ENCODE measurements at places on chromosomes 12 and 14. TPM values are rescaled to one million over a fixed set of nuclear protein-coding genes. Genes with fewer than 3 reads are reported as not detected.
A peak's percentile ranks its signal among the peaks of the same experiment; 100 is the strongest.

Gene CDKL1
- 5.0 TPM for total RNA-seq

Gene KRT86
- not detected for total RNA-seq

Gene OR4E2
- total RNA-seq, result not detected

Gene CHFR
- 29.5 TPM for total RNA-seq

Gene SLC2A13
- total RNA-seq, result 8.1 TPM

DNA sequence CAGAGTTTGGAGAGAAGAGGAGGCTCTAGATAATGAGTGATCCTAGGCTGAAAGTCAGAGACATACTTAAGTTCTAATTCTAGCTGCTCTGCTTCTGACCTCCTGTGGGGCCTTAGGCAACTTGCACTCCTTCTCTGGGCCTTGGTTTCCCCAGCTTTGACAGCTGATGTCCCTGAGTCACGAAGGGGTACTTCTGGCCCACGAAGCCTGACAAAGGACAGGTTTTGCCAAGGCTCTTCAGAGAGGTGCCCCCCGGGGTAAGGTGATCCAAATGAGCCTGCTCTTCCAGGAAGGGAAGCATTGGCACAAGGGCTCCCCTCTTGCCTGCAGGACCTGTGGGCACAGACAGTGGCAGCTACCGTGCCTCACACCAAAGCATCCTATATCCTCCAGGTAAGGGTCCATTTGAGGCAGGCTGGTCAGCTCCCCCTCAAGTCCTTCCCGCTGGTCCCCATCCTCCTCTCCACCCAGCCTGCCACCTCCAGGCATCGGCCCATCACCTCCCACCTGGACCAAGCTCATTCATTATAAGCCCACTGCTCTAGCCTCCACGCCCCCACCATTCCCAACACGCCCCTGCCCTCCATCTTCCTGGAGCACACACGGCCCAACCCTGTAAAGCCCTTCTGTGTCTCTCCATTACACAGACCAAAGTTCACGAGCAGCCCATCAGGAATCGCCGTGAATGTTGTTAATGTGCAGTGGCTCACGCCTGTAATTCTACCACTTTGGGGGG, 1.9 kb upstream of the PPP1R13B start:
- H3K4me3 ChIP-seq, result no peak overlapping the region
- H3K27ac ChIP-seq, result no peak overlapping the region
- H3K4me1 ChIP-seq, result no peaks in the 10 kb centered on the region
- DNase-seq, result no peak
- no peaks in the 10 kb centered on the region for H3K36me3 ChIP-seq
- no peaks in the 10 kb centered on the region for H3K27me3 ChIP-seq

- H3K27me3 ChIP-seq, result peaks cover 5% of the 10 kb centered on the region
- H3K4me1 ChIP-seq, result no peaks in the 10 kb centered on the region
- H3K36me3 ChIP-seq, result no peaks in the 10 kb centered on the region
- DNase-seq, result no peak
- H3K27ac ChIP-seq, result no peak overlapping the region
Observed at GRCh38 chr14:61360796-61361525, 39.6 kb downstream of the PRKCH start.

DNA sequence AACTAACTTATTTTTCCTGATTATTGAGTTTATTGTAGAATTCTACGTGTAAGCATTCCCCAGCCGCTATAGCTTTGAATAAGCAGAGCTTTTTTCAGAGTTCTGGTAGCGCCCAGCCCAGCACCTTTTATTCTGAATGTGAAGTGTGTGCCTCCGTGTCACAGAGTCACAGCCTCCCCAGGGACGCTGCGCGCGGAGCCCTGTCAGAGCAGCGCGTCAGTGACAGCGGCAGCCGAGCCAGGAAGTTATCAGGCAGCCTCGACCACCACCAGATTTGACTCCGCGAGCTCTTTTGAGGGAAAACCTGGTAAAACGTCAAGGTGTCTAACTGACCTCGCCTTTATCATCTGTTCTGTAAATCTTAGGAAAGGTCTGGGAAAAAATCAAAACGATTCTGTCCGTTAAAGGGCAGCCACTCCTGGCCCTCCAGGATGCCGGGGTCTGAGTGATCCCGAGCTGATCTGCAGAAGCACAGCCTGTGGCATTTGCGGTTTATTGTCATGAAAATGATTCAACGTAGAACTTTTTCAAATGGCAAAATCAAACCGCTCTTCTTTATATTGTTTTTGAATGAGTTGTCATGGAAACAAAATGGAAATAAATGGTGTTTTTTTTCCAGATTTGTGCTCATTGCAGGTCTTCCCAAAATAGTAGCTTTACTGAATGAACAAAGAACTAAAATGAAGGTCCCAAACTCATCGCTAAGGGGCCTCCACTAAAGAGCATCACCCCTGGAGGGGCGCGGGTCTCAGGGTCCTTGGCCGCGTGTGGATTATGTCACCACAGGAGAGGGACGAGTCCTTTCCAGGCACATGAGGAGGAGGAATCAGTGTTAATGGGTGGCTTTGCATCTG, 43.1 kb upstream of the MMP17 start:
- H3K4me1 ChIP-seq, result peaks cover 45% of the 10 kb centered on the region
- H3K27me3 ChIP-seq, result no peaks in the 10 kb centered on the region
- H3K4me3 ChIP-seq, result peak overlapping the region; percentile 61
- H3K27ac ChIP-seq, result peak overlapping the region; percentile 98
- DNase-seq, result peak; percentile 96
- peaks cover 2% of the 10 kb centered on the region for H3K36me3 ChIP-seq

DNA sequence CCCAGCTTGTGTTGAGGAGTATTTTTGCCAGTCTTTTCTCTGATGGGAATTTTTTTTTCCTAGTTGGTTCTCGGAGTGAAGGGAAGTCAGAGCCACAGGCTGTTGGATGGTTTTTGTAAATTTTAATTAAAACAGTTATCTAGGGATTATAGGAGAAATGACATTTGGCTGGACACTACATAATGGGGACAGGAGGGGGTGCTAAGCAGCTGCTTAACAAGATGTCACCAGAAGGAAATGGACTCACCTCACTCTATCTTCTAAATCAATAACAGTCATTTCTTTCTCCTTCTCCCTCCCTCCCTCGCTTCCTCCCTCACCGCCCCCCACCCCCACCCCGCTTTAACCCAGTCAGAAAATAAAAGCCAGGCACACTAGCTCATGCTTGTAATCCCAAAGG, 93.4 kb upstream of the TMEM233 start:
- no peaks in the 10 kb centered on the region for H3K4me1 ChIP-seq
- H3K27ac ChIP-seq, result no peak overlapping the region
- no peaks in the 10 kb centered on the region for H3K27me3 ChIP-seq
- H3K36me3 ChIP-seq, result no peaks in the 10 kb centered on the region
- H3K4me3 ChIP-seq, result no peak overlapping the region

DNA sequence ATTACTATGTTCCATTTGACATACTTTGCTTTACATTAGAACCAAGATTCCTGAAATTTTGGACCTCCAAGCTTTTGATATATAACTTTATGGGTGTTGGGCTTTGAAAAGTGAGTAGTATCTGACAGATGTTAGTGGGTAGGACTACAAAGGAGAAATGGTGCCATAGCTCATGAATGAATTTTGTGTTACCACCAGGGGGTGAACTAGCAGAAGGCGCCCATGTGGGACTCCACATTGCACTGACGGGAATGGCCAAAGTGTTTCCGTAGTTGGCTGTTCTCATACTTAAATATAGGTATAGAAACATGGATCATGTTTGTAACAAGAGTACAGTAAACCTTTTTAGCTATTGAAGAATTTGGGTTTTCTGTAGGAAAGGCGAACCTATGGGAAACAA, 337.5 kb downstream of the FLRT2 start:
- DNase-seq, result no peak
- H3K36me3 ChIP-seq, result no peaks in the 10 kb centered on the region
- H3K4me1 ChIP-seq, result no peaks in the 10 kb centered on the region
- no peak overlapping the region for H3K27ac ChIP-seq

- no peak overlapping the region for H3K27ac ChIP-seq
- no peaks in the 10 kb centered on the region for H3K27me3 ChIP-seq
- no peaks in the 10 kb centered on the region for H3K36me3 ChIP-seq
- DNase-seq, result no peak
- peaks cover 30% of the 10 kb centered on the region for H3K4me1 ChIP-seq
Observed at GRCh38 chr12:13116259-13116658, 12.8 kb upstream of the GSG1 start.

DNA sequence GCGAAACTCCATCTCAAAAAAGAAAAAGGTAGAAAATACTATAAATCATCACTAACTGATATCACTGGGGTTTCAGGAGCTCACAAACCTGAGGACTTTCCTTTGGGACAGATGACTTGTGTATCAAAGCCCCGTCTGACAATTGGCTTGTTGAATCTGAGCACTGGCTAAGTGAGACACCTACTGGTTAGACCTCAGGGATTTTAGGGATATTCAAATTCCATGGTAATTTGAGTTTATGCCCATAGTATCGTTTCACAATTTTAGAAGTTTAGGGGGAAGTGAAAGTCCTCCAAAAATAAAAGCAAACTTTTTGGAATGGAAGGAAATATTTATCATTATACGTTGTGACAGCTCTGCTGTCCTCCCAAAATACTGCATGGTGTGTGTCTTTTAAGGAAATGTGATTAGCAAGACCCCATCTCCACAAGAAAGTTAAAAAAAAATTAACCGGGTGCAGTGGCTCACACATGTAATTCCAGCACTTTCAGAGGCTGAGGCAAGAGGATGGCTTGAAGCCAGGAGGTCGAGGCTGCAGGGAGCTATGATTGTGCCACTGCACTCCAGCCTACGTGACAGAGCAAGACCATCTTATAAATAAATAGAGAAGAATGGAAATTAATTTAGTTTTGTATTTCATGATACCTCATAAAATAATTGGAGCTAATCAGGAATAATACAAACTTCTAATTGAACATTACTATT, 49.2 kb downstream of the FBXL14 start:
- 0 out of 2 replicates have a peak overlapping the region, but pooled peaks have one; percentile 1 for H3K27ac ChIP-seq
- peaks cover 20% of the 10 kb centered on the region for H3K4me1 ChIP-seq
- peaks cover 13% of the 10 kb centered on the region for H3K36me3 ChIP-seq
- no peak overlapping the region for H3K4me3 ChIP-seq
- no peaks in the 10 kb centered on the region for H3K27me3 ChIP-seq

GRCh38 chr12:53245286-53245685, 13.3 kb upstream of the RARG start:
- no peaks in the 10 kb centered on the region for H3K4me1 ChIP-seq
- no peaks in the 10 kb centered on the region for H3K36me3 ChIP-seq
- H3K4me3 ChIP-seq, result no peak overlapping the region
- H3K27ac ChIP-seq, result no peak overlapping the region
- no peaks in the 10 kb centered on the region for H3K27me3 ChIP-seq

GRCh38 chr12:110282300-110282860, 1.3 kb downstream of the ATP2A2 start:
- peaks cover 45% of the 10 kb centered on the region for H3K4me1 ChIP-seq
- H3K36me3 ChIP-seq, result peaks cover 25% of the 10 kb centered on the region
- peak overlapping the region; percentile 90 for H3K4me3 ChIP-seq
- no peak for DNase-seq

DNA sequence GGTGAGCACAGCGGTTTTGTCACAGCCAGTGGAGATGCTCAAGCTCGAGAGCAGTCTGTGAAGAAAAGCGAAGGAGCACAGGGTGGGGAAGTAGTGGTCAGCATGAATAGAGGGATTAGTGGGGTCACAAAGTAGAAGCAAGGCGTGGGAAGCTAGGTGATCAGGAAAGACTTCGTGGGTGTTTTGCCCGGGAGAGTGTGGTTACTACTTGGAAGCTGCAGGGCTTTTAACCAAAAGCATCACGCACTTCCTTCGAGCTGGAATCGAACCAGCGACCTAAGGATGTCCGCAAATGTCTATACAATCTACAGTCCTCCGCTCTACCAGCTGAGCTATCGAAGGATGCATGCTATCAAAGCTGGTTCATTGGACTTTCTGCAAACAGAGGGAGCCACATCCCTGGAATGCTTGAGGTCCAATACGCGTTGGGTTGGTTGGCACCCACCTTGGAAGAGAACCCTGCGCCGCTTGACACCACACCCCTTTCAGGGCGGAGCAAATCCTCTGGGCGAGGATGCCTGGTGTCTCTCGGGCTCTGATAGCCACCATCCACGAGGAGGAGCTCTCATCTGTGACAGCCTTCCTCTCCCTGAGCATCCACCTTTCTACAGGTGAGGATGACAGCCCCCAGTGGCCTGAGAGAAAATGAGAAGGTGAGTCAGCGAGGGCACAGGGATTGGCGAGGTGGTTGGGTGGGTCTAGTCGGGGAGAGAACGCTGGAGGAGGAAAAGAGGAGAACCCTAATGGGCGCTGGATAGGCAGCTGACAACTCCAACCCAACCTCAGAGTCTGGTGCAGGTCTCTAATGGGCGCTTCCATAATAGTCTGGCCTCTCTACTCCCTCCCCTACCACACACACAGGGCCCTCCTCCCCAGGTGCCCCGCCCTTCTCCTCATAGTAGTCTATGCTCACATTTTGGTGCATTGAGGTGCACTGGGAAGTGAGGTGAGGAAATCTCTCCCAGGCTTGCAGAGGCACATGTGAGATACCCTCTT, 16.0 kb upstream of the OR6S1 start:
- H3K36me3 ChIP-seq, result no peaks in the 10 kb centered on the region
- H3K4me1 ChIP-seq, result no peaks in the 10 kb centered on the region
- no peak for DNase-seq
- H3K4me3 ChIP-seq, result no peak overlapping the region
- H3K27me3 ChIP-seq, result peaks cover 38% of the 10 kb centered on the region
- H3K27ac ChIP-seq, result no peak overlapping the region

DNA sequence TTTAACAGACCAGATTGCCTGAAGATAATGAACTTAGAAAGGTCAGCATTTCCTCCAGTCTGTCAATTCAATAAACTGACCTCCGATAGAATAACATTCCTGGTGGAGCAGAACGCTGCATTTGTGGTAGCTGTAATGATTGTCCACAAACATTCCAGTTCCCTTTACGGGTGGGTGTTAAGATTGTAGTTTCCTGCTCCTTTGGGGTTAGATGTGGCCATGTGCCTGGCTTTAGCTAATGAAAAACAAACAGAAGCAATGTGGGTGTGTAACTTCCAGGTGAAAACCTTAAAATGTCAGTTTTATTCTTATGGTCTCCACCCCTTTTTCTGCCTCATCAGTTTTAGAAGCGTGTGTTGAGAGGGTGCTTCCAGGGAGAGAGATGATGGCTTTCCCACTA, 217.3 kb upstream of the CRY1 start:
- H3K27me3 ChIP-seq, result peaks cover 43% of the 10 kb centered on the region
- no peaks in the 10 kb centered on the region for H3K36me3 ChIP-seq
- no peak overlapping the region for H3K27ac ChIP-seq
- no peak overlapping the region for H3K4me3 ChIP-seq
- H3K4me1 ChIP-seq, result no peaks in the 10 kb centered on the region

DNA sequence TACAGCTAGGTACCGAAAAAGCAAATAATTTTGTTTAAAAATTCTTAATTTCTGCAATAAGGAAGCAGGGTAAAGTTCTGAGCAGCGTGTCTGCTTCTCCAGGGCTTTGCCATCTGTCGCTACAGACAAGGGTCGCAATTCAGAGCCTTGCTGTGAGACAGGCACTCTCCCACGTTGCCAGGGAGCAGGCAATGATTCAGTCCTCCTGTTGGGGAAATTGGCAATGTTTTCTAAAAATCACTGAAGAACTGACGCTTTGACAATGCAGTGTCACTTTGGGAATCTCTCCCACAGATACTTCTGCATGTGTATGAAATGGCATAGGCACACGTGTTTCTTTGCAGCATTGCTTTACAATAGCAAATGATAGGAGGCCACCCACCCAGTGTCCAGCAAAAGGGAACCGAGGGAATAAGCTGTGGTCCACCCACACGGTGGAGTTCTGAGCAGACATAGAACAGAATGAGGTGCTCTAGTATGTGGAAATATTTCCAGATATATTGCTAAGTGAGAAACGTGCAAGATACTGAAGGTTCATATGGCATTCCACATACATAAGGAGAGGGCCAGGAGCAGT, 16.0 kb upstream of the HIP1R start:
- H3K36me3 ChIP-seq, result no peaks in the 10 kb centered on the region
- no peaks in the 10 kb centered on the region for H3K4me1 ChIP-seq
- H3K27ac ChIP-seq, result no peak overlapping the region

- 0 out of 2 replicates have a peak, but pooled peaks cover 4% of the 10 kb centered on the region for H3K27me3 ChIP-seq
- no peaks in the 10 kb centered on the region for H3K36me3 ChIP-seq
- peak overlapping the region; percentile 98 for H3K4me3 ChIP-seq
- peaks cover 5% of the 10 kb centered on the region for H3K4me1 ChIP-seq
- no peak overlapping the region for H3K27ac ChIP-seq
- no peak for DNase-seq
Observed at GRCh38 chr12:82688596-82688995, 1.9 kb downstream of the TMTC2 start.
